Activated CD4-positive, CD25-positive, alpha-beta regulatory T cell (primary cell): ENCODE measurements at places on chromosomes 13 and 19.

GRCh38 chr19:39247701-39248664 is 673 bp downstream of the IFNL4 start:
- DNase-seq: no peak

GRCh38 chr13:56201834-56202233 is 938.9 kb upstream of the PRR20A start:
- no peak for DNase-seq

DNA sequence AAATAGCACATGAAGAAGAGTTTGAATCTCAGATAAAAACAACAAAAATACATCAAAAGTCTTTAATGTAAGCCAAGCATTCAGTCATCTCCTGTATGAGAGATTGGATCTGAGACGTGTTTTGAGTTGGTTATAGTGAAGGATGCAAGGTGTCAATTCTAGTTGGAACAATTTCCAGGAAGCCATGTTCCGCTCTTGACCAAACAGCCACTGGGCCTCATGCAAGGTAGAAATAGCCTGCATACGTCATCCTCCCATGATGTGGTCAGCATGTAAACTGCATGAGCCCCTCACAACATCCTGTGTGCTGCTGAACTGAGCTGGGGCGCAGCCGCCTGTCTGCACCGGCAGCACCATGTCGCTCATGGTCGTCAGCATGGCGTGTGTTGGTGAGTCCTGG is at the start of gene KIR3DL3:
Gene KIR3DL3, plus strand, starts transcription at position 301 of the 400 bp plus-strand sequence. Its CDS starts 55 bp downstream, at position 356.
- DNase-seq: no peak

DNA sequence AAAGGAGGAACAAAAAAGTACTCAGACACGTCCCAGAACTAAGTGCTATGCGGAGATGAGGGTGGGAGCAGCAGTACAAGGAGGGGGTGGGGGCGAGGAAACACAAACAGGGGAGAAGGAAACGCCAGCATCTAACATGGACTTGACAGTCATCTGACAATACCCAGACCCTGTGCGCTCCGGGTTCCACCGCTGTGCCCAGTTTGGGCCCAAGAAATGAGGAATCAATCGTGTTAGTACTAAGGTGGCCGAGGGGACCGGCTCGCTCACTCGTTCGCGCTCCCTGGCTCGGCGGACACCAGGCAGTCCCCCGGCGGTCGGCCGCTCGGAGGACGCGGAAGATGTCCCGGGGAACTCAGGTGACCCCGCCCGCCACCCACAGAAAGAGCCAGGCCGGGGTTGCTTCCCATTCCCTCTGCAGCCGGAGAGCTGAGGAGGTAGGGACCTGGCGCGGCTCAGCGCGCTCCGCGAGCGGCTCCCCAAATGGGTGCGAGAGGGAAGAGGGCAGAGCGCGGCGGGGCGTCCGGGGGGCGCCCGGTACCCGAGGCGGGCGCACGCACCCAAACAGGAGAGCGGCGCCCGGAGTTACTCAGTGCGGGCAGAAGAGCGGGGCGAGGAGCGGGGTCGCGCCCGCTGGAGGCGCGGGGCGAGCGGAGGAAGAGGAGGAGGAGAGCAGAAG is 616 bp downstream of the TSHZ3 start:
- no peak for DNase-seq

DNA sequence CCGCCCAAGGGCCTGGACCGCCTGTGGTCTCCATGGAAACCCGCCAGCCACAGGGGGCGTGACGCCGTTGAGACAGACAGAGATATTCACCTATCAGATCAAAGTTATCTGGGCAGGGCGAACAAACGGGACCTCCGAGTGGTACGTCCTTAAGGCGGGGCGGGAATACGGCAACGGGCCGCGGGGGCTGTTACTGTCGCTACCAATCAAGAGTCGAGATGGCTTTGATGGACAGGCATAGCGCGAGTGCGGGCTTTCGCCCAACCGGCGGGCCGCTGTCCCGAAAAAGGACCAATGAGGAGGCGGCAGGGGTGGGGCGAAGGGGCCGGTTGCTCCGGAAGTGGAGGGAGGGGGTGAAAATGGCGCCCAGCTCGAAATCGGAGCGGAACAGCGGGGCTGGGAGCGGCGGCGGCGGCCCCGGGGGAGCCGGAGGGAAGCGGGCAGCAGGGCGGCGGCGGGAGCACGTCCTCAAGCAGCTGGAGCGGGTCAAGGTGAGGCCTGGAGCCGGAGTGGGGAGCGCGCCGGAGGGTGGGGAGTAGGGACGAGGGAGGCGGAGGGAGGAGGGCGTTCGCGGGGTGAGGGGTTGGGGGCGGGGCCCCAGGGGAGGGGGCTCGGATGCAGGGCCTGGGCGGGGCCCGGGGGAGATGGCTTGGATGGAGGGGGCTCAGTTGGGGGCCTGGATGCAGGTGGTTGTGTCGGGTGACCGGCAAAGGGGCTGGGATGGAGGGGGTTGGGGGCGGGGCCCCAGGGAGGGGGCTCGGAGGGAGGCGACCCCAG is at the start of gene DCAF15:
Gene DCAF15, plus strand, starts transcription at position 356 of the 777 bp plus-strand sequence. Its CDS starts 4 bp downstream, at position 360.
- DNase-seq: peak; percentile 97

GRCh38 chr19:35211545-35212230 is 16.9 kb downstream of the FAM187B start:
- DNase-seq: peak; percentile 62

- DNase-seq: peak; percentile 27
These were observed 83.9 kb downstream of the GNG7 start for GRCh38 chr19:2618611-2619010.

- no peak for DNase-seq
These were observed 3.4 kb upstream of the GRWD1 start for GRCh38 chr19:48442116-48443035.

- DNase-seq: no peak
These were observed 7.5 kb downstream of the C3 start for GRCh38 chr19:6712692-6713670.

GRCh38 chr19:49803529-49803856 is 9.6 kb downstream of the FUZ start:
- no peak for DNase-seq

GRCh38 chr13:61136093-61136492 is 279.6 kb downstream of the PCDH20 start:
- no peak for DNase-seq

DNA sequence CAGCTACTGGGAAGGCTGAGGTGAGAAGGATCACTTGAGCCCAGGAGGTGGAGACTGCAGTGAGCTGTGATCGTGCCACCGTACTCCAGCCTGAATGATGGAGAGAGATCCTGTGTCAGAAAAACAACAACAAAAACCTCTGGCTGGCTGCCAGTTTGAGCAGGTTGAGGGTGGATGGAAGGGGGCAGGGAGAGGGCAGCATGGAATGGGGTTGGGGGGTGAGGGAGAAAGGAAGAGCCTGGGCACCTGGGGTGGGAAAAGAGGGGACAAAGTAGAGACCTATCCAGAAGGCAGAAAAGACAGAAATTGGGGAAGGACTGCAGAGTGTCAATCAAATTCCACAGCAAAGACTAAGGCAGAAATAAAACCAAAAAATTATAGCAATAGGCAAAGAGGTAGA is 4.7 kb downstream of the SLC1A5 start:
- DNase-seq: no peak

- no peak for DNase-seq
These were observed 9.0 kb upstream of the ACSBG2 start for GRCh38 chr19:6126335-6126974.

GRCh38 chr13:28761586-28761985 is 42.8 kb upstream of the SLC46A3 start:
- DNase-seq: no peak

DNA sequence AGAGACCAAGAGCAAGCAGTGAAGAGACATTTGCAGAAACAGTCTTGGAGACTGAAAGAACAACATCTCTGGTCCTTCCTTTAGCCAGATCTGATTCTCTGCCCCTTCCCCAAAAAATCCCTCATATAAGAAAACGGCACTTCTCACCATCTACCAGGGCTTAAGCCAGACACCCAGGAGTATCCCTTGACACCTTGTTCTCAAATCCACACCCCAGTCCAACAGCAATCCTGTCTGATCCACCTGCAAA is 1.7 kb upstream of the PLEKHG2 start:
- no peak for DNase-seq

- DNase-seq: peak; percentile 13
These were observed 1.2 kb downstream of the RABAC1 start for GRCh38 chr19:41957838-41958366.

GRCh38 chr19:2038284-2039088 is 12.6 kb downstream of the MKNK2 start:
- no peak for DNase-seq

- DNase-seq: peak; percentile 84
These were observed 13.1 kb downstream of the TJP3 start for GRCh38 chr19:3721131-3721886.

DNA sequence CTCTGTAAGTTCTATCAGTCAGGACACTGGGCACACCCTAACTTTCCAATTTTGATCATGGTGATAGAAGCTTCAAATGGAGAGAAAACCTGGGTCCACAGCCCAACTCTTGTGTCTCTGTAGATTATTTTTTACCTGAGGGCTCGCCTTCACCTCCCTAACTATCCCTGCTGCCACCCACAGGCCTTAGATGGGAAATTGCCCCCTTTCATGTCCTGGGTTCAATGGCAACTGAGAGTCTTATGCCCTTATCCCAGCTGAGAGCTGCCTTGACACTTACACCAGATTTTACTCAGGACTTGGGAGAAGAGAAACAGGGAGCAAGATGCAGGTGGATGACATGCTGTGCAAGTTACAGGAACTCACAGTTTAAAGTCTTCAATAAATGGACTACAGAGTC is 81.7 kb downstream of the RAP2A start:
- DNase-seq: no peak

DNA sequence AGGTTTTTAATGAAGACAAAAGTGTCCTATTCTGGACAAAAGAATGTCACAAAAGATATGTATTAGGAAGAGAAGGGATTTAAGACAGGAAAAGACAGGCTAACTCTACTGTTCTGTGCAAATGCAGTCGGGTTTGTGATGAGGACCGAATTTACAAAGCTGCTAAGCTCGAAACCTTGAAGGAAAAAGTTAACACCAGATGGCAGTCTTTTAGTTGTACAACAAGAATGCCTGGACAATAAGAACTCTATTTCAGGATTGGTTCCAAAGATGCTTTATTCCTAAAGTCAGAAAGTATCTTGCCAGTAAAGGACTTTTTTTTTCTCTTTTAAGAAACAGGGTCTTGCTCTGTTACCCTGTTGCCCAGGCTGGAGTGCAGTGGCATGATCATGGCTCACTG is 51.1 kb downstream of the HS6ST3 start:
- no peak for DNase-seq
